Activated CD4-positive, alpha-beta T cell treated with anti-CD3 and anti-CD28 coated beads for 24 hours (primary cell): ENCODE measurements at places on chromosomes 4 and X.

GRCh38 chrX:28586286-28586685 lies 960 bp upstream of the IL1RAPL1 start:
- DNase-seq = no peak

GRCh38 chrX:45762699-45763647 lies 562.3 kb upstream of the DIPK2B start:
- DNase-seq = no peak

DNA sequence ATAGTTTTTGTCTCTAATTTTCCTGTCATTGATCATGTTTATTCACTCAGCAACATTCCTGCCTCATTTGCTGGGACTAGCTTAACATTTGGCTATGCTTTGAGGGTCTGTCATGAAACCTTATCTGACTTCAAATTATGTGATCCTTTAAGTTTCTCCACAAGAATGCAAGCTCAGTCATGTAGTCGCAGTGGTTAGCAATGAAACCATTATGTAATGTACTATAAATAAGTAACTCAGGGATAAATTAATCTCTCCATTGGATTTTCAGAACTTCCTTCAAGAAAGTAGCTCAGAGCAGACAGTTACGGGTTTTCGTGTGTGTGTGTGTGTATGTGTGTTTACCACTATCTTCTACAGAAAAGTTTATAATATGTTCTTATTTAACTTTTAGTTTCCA lies 993.6 kb downstream of the ADGRL3 start:
- no peak for DNase-seq

GRCh38 chrX:25016938-25017598 lies 1.3 kb upstream of the ARX start:
- no peak for DNase-seq

DNA sequence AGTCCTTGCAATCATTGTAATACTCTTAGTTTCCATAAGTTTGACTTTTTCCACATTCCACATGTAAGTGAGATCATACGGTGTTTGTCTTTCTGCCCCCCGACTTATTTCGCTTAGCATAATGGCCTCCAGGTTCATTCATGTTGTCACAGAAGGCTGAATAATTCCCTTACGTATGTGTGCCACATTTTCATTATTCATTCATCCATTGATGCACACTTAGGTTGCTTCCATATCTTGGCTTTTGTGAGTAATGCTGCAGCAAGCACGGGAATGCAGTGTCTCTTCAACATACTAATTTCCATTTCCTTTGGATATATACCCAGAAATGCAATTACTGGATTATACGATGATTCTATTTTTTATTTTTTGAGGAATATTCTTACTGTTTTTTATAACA lies 22.0 kb upstream of the VEGFC start:
- no peak for DNase-seq
